ENCODE measurements at places on chromosomes 4 and X.

GRCh38 chr4:99968330-99968729, 18.3 kb upstream of the H2AZ1 start:
- peak; percentile 71 for DNase-seq

GRCh38 chr4:53644607-53645006, 53.3 kb upstream of the LNX1 start:
- no peak for DNase-seq

- DNase-seq, result no peak
Observed at GRCh38 chr4:140242357-140243277, 88.6 kb upstream of the MAML3 start.

DNA sequence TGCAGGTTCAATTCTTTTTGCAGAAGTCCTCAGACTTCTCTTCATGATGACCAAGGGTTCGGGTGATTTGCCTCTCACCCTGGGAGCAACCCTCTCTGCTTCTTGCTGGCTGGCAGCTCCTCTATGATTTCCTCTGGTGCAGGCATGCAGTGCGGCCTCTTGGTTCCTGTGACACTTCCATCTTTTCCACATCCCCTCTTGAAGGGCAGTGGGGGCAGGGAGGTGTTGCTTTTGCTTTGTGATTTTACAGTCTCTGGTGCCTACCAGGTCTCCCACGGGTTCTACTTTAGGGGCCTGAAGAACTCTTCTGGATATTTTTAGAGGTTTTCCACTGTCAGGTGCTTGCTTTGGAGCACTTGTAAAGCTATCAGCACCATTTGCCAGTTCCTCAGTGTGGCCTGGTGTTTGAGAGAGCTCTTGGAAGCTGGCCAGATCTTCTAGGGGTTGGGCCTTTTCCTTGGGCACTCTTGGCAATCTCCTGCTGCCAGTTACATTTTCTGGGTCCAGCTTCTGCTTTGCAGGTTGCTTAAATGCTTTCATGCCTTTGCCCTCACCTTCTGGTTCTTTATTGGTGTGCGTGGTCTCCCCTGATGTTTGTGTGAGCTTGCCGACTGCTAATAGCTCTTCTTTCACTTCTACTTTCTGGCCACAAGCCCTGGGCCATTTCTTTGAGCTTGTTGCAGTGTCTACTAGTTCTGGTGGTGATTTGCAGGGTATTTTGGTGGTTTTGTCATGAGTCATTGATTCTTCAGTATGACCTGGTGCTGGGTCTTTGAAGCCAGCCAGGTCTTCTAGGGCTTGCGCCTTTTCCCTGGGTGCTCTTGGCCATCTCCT, 11.5 kb upstream of the CHST7 start:
- DNase-seq, result no peak

DNA sequence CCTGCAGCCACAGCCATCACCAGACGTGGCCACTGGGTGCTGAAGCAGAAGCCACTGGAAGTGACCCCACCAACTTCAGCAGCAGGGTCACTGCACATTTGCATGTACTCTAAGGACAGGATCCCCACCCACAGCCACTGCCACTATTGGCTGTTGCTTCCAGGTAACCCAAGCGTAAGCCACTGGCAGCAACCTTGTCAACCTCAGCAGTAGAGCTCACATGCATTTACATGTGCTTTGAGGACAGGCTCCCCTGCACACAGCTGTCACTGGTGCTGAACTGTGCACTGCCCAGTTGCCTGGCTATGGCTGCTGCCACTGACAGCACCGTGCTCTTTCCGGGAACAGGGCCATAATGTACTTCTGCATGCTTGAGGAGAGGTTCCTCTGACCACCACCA, 332.4 kb upstream of the DMD start:
- no peak for DNase-seq

- DNase-seq, result no peak
Observed at GRCh38 chr4:6595897-6596537, 21.0 kb downstream of the MAN2B2 start.

DNA sequence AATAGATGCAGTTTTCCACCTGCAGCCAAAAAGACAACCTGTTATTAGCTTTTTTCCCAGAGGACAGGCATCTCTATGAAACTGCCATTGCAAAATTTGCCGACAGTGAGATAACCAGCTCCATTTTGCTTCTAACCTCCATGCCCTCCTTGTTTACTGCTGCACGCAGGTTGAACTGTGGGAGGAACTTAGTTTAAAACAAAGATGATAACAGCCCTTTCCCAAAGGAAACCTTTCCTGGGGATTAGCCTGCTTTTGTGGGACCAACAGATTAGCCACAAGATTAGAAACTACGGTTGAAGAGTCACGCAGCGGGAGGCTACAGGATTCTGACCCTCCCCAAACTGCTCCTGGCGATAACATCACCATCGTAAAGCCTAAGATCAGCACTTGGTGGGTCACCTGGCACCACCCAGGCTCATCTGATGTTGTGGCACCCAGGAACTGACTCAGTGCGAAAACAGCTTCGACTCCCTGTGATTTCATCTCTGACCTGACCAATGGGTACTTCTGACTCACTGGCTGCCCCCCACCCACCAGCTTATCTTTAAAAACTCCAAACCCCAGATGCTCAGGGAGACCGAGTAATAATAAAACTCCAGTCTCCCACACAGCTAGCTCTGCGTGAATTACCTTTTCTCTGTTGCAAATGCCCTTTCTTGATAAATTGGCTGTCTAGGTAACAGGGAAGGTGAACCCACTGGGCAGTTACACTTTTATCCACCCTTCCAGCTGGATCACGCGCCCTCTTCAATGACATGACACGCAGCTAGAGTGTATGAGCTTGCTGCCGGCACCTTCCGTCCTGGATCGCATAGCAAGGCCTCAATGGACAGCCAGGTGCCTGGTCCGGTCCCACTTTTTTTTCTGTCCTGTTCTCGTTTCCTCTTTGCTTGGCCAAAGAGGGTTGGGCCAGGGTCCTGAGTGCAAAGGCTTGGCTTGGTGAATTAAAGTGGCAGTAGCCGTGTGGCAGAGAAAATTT, 27.2 kb downstream of the NOP14 start:
- no peak for DNase-seq
